ENCODE measurements at places on chromosomes 7 and 10. TPM values are rescaled to one million over a fixed set of nuclear protein-coding genes. Genes with fewer than 3 reads are reported as not detected.

Gene NEUROD6
- total RNA-seq, result not detected

Gene ELOVL3
- 0.65 TPM for total RNA-seq

Gene PNLIPRP1
- total RNA-seq, result not detected

Gene CPN1
- not detected for total RNA-seq

Gene EPHA1
- total RNA-seq, result not detected

Gene TPST1
- 58.7 TPM for total RNA-seq

Gene CNTNAP2
- total RNA-seq, result not detected

Gene CTAGE4
- total RNA-seq, result 1.0 TPM

Gene MAD1L1
- total RNA-seq, result 19.3 TPM

Gene EPO
- total RNA-seq, result not detected

Gene BCAP29
- 90.2 TPM for total RNA-seq

Gene GRM8
- total RNA-seq, result not detected

Gene UTF1
- not detected for total RNA-seq

Gene MLXIPL
- not detected for total RNA-seq

Gene PARP12
- 18.7 TPM for total RNA-seq

Gene ELFN1
- 2.3 TPM for total RNA-seq

Gene NFE2L3
- 2.6 TPM for total RNA-seq

Gene NRCAM
- total RNA-seq, result 0.13 TPM

Gene HOGA1
- 5.0 TPM for total RNA-seq

All from articular chondrocyte of knee joint (primary cell).